ENCODE measurements at places on chromosomes 4 and X.

GRCh38 chrX:84710611-84711010, 208.4 kb upstream of the HDX start:
- no peak for DNase-seq

GRCh38 chr4:36280555-36280954, 861 bp upstream of the DTHD1 start:
- DNase-seq = no peak

DNA sequence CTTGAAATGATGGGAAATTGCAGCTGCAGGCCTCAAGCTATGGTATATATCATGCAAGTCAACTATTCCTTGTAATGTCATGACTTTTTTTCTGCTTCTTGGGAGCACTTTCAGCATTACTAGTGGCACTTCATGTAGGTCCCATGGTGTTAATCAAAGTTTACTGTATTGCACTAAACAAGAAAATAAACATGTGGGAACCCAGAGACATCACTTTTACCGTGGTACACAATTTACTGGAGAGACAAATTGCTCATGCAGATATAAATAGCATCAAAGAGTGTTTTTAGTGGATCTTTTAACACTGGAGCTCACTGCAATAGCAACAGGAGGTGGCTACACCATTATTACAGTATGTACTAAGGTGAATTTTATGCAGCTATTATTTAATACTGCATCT, 79.2 kb downstream of the UNC5C start:
- DNase-seq = no peak

DNA sequence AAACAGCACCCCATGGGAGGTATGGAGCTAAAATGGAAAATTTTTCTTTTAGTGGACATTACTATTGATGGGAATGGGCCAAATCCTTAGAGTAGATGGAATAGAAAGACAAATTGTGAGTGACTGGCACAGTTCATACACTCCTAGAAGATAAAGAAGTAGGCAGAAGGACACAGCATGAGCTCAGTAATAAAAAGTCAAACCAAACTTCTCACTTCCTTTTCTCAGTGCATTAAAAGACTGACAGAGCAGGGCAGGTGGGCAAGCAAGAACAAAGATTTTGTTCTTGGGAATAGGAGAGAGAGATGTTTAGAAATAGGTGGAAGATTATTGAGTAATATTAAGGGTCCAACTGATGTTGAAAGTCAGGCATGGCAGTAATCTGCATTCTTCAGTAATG, 132.5 kb downstream of the ATP10D start:
- DNase-seq = no peak

GRCh38 chrX:105477351-105477750, 256.9 kb upstream of the TEX13A start:
- no peak for DNase-seq

DNA sequence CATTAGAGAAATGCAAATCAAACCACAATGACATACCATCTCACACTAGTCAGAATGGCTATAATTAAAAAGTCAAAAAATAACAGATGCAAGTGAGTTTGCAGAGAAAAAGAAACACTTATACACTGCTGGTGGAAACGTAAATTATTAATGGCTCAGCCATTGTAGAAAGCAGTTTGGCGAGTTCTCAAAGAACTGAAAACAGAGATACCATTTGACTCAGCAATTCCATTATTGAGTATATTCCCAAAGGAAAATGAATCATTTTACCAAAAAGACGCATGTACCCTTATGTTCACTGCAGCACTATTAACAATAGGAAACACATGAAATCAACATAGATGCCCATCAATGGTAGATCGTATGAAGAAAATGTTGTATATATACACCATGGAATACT, 75.0 kb downstream of the NAA11 start:
- no peak for DNase-seq

Data from left ventricle myocardium inferior (tissue), 1 donor.